WTC11 (cell line): ENCODE measurements at places on chromosomes 11 and 22.

GRCh38 chr11:86159581-86159891 lies 85.0 kb upstream of the EED start:
- DNase-seq: no peak

- no peak for DNase-seq
Measured at GRCh38 chr11:76471382-76471781, 26.6 kb downstream of the EMSY start.

DNA sequence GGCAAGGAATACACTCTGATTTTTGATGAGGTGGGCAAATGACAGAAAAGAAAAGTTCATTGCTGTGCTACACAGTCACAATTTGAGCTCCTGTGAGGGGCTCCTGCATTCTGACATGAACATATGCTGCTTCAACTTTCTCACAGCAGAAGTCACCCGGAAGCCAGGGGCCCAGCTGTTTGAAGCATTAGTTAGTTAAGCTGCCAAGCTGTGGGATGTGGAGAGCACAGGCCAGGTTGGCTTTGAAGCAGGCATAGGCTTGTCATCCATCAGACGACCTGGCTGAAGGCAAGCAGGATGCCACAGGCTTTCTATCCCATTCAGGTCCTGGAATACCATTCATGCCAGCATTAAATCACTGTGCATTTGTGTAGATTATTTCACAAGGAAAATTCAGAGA lies 63.1 kb downstream of the MTNR1B start:
- no peak for DNase-seq

- DNase-seq: no peak
Measured at GRCh38 chr22:26529345-26529744, 17.1 kb upstream of the TFIP11 start.
